ENCODE measurements at places on chromosomes 4 and X.

DNA sequence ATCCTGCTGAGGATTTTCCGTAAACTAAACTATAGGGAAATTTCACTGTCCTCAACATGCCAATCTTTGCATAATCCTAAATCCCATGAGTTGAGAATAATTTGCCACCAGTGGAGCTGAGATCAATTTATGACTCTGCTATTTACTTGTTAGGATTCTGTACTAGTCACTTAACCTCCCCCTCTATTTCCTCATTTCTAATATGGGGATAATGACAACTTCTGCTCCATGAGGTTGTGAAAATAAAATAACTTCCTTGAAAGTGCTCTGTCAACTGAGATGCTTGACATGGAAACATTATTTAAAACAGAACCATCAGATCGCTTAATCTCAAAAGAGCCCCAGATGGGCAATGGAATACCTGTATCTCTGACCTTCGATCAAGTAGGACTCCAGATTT is 2.6 kb upstream of the FGF16 start:
- no peak for DNase-seq

DNA sequence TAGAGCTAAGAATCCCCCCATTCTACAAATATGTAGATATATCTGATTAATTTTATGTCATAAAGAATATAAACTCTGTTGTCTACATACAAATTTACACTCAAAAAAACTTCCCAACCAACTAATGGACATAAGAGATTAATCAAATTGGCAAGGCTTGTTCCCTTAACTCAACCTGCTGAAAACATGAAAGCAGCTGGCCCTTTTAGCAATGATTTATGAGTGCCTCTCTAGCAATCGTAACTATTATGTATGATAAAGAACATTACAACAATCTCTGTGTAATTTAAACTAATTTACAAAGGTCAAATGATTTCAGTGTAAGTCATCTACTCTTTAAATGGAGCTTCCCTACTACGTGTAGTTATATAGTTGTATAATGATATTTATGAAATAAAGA is 83.1 kb upstream of the FTHL17 start:
- no peak for DNase-seq

DNA sequence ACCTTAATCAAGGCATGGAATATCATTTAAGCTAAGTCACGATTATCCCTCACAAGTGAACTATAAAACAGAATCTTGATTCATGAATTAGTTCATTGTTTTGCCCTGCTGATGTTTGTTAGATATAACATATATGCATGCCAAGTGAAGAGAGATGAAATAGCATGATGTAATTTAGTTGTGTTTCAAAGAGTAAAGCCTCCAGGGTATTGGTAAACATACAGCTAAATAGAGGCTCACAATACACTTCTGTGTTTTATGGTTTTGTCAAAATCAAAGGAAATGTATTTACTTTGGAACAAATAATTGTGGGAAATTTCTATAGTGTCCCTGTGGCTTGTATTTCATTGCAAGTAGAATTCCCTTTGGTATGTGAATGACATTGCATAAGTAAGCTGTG is 69.0 kb upstream of the LEF1 start:
- no peak for DNase-seq

DNA sequence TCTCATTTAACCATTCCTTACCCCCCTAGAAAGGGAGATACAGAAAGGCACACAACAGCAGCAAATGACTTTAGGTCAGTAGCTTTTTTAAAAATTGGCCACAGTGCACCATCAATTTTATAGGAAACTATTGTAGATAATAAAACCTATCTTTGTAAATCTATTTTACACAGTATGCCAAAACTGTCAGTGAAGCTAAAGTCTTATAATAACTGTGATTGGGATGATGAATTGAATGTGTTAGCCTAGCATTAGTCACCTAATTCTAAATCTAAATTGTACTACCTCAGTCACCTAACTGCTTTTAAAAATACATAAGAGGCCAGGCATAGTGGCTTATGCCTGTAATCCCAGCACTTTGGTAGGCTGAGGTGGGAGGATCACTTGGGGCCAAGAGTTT is 44.2 kb downstream of the SH3RF1 start:
- DNase-seq, result no peak

DNA sequence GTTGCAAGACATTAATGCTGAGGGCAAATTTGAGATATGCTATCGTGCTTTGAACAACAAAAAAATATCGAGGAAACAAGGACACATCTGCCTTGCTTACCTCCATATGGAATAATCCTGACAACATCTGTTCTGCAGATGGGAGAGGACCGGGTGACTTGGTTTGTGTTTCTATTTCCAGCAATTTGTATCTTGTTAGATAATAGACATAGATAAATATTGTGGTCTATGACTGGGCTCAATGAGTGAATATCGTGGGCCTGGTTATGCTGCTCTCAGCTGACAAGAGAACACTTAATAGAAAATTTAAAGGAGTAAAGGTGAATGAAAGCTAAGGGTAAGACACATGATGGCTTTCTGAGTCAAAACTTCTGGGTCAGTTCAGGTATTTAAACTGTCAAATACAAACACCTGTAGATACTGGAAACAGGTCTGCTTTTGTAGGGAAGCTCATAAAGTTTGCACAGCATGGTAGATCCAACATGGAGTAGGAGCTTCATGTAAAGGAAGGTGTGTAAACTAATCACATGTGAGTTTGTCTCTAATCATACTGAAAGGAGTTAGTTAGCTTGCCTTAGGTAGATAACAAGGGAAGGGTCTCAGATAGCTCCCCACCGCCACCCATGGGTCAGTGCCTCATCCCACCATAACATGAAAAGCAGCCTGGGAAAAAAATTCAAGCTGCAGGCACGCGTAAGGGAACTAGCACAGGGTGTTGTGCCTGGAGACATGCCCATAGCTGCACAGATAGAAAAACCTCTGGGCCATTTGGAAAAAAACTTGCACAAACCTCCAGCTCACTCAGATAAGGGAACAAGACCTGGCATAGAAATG is 904.1 kb upstream of the EPHA5 start:
- DNase-seq, result no peak

DNA sequence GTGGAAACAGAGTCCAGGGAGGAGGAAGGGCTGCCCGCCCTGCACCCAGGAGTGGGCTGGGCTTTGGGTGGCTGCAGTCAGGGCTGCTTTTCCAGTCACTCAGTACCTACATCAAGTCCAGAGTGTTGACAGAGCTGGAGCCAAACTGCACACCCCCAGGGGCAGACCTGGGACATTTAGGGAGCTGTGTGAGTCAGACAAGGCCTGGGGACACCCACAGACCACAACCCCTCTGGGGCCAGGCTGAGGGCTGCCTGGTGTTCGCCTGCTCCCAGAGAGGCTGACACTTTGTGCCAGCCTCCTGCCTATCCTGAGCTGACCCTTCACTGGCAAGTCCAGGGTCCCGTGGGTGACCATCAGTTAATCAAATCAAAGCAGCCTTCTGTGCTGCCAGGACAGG is 240.0 kb downstream of the BCOR start:
- no peak for DNase-seq

DNA sequence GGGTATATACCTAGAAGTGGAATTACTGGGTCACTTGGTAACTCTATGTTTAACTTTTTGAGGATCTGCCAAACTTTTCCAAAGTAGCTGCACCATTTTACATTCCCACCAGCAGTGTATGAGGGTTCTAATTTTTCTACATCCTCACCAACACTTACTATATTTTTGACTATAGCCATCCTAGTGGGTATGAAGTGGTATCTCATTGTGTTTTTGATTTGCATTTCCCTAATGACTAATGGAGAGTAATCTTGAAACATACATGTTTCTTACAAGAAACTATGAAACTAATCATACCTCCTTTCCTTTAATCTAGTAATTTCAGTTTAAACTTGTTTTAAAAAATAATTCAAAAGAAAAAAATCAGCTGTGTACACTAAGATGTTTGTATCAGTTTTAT is 17.9 kb downstream of the BCLAF3 start:
- no peak for DNase-seq

All from NCI-H526 (cell line).